ENCODE measurements at places on chromosomes 3 and 15.

DNA sequence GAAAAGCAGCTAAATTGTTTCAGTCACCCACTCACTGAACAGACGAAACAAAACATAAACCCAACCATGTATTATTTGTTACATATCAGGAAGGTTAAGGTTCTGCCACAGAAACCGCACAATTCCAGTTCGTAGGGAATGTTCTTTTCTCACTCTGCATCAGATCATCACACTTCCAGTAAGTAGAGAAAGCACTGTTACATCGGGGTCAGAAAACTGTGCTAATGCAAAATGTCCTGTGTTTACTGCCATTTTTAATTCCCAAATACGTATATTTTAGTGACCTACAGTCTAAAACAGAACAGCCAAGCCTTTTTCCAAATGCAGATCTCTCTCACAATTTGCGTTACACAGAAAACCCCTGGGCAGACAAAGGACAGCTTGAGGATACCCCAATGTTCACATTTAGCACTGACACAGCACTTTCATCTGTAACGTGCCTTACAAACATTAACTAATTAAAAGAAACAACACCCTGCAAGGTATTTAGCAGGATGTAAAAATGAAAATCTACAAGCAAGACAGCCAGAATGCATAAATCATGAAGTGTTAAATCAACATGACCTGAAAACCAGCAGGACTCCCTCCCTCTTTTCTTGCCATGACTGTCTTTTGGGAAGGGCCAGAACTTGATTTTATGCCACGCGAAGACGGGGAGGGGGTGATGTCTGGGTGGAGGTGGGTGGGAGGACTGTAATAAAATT, 34.8 kb upstream of the SKIL start:
- DNase-seq: no peak

DNA sequence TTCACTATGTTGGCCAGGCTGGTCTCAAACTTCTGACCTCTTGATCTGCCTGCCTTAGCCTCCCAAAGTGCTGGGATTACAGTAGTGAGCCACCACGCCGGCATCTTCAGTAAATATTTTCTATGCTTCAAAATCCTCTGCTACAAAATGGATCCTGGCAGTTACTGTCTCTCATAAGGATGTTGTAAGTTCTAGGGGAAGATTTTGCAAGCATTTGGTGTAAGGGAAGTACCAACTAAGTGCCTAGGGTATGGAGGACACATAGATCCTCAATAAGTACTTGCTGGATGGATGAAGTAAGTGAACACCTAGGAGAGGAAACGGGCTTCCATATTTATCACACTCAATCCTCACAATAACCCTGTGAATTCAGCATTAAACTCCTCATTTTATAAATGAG, 6.6 kb downstream of the TM4SF4 start:
- DNase-seq: no peak

GRCh38 chr3:187741403-187742350, 3.6 kb downstream of the BCL6 start:
- peak; percentile 93 for DNase-seq

GRCh38 chr15:55786341-55786740, 43.4 kb upstream of the PRTG start:
- no peak for DNase-seq

DNA sequence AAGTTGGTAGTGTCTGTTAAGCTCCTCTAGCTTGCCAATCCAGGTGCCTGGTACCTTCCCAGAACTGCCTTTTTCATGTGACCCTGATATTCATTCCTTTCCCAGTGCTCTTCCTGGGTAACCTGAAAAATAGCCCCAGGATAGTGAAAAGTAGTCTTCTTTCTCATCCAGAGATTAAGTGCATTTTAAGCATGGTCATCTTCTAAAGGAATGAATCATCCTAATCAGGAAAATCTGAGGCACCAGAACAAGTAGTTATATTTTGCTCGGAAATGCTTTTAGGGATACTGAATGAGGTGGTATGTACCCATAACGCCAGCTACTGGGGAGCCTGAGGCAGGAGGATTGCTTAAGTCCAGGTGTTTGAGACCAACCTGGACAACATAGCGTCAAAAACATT, 23.1 kb upstream of the PDCD6IP start:
- no peak for DNase-seq

GRCh38 chr3:195285372-195285771, 14.4 kb upstream of the XXYLT1 start:
- no peak for DNase-seq

Data from suppressor macrophage treated with lipopolysaccharide for 1 hour (primary cell).